ENCODE measurements at places on chromosomes 16 and 17. TPM values are rescaled to one million over a fixed set of nuclear protein-coding genes. Genes with fewer than 3 reads are reported as not detected.

GRCh38 chr17:75313941-75314551, 24.8 kb upstream of the SLC25A19 start:
- H3K4me1 ChIP-seq = peaks cover 11% of the 10 kb centered on the region
- H3K27ac ChIP-seq = peak overlapping the region; percentile 46
- no peak overlapping the region for H3K4me3 ChIP-seq
- no peak for DNase-seq
- H3K27me3 ChIP-seq = no peaks in the 10 kb centered on the region
- no peaks in the 10 kb centered on the region for H3K36me3 ChIP-seq

CBFA2T3 gene
- total RNA-seq = 12.9 TPM

JPH3 gene
- 26.4 TPM for total RNA-seq

KRTAP1-5 gene
- total RNA-seq = not detected

- DNase-seq = no peak
- H3K27ac ChIP-seq = peak overlapping the region; percentile 94
- peaks cover 11% of the 10 kb centered on the region for H3K36me3 ChIP-seq
These were observed 10.2 kb upstream of the CENPT start for GRCh38 chr16:67857547-67858233.

- no peaks in the 10 kb centered on the region for H3K36me3 ChIP-seq
- H3K4me3 ChIP-seq = no peak overlapping the region
- H3K27me3 ChIP-seq = peaks cover 7% of the 10 kb centered on the region
- no peak overlapping the region for H3K27ac ChIP-seq
These were observed 11.6 kb upstream of the GRB2 start for GRCh38 chr17:75417054-75417580.

YPEL3 gene
- total RNA-seq = 45.7 TPM

DNA sequence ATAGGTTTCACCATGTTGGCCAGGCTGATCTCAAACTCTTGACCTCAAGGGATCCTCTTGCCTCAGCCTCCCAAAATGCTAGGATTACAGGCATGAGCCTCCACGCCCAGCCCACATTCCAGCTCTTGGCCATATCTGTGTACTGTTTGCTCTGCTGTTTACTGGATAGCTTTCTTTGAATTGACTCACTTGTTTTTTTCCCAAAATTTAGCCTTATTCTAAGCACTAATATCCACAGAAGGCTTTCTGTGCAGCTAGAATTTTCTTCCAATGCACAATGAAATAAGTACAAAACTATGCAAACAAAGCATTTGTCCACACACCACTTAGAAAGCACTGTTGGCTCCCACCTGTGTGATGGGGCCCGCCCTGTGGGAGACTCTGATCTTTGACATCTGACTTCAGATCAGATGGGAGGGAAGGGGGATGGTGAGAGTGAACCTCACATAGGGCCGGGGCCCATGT, 72.2 kb downstream of the CLEC16A start:
- H3K27me3 ChIP-seq = no peaks in the 10 kb centered on the region
- peaks cover 11% of the 10 kb centered on the region for H3K36me3 ChIP-seq
- no peak overlapping the region for H3K4me3 ChIP-seq
- DNase-seq = no peak
- no peak overlapping the region for H3K27ac ChIP-seq

HBA1 gene
- not detected for total RNA-seq
